ENCODE measurements at places on chromosomes 16 and 17.

- DNase-seq, result no peak
Measured at GRCh38 chr17:81060416-81060815, 25.5 kb downstream of the BAIAP2 start.

- DNase-seq, result no peak
Measured at GRCh38 chr16:11726008-11726407, 16.6 kb downstream of the TXNDC11 start.

GRCh38 chr17:68570526-68570925 is 30.6 kb downstream of the FAM20A start:
- no peak for DNase-seq

DNA sequence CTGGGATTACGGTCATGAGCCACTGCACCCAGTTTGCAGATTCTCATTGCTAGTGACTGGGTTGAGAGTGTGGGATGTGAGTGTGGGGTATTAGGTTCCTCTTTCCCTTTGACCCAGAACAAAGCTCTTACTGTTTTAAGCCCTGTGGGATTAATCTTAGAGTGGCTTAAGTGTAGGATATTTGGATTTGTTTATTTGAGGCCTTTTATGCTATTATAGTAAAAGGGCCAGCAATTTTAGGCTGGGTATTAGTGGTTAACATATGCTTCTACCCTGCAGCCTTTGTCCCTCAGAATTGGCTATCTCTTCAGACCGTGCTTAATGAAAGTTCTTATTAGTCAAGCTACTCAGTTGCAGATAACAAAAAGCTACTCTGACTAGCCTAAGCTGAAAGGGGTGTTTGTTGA is 3.2 kb downstream of the SGF29 start:
- no peak for DNase-seq

DNA sequence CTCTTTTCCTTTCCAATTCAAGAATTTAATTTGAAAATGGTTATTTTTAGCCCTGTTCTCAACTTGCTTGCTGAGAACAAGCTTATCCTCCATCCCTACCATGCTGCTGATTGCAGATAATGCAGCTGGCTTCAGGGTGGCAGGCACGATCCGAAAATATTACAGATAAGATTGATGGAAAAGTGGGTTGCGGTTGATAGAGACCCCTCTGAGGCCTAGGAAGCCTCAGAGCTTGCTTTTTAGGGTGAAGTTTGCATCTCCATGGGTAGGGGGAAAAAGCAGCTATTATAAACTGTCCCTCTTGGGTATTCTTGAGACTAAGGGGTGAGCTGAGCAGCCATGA is 116.5 kb upstream of the GOT2 start:
- no peak for DNase-seq

DNA sequence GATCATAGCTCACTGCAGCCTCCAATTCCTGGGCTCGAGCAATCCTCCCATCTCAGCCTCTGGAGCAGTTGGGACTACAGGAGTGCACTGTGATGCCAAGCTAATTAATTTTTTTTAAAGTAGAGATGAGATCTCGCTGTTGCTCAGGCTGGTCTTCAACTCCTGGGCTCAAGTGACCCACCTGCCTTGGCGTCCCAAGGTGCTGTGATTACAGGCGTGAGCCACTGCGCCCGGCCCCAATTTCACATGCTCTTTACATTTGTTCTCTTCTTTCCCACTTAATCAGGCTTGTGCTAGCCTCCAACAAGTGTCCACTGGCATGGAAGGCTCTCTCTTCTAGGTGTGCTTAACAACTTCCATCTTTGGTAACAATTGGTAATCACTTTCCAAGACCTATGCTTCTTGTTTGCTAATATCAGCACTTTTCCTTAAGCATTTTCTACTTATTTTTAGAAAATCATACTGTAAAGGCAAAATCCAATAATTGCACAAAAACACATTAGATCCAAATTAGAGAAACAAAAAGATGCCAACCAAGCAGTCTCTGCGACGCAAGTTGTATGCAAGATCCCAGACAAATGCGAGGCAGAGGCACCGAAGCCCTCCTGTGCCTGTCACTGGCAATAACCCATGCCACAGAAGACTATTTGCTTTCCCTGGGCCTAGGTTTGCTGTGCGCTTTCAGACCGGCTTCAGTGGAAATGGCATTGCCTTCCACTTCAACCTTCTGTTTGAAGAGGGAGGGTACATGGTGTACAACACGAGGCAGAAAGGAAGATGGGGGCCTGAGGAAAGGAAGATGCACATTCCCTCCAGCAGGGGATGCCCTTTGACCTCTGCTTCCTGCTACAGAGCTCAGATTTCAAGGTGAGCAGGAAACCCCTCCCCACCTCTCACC is 52.6 kb downstream of the NOS2 start:
- DNase-seq, result no peak

- no peak for DNase-seq
Measured at GRCh38 chr17:78658281-78658785, 81.1 kb upstream of the DNAH17 start.

DNA sequence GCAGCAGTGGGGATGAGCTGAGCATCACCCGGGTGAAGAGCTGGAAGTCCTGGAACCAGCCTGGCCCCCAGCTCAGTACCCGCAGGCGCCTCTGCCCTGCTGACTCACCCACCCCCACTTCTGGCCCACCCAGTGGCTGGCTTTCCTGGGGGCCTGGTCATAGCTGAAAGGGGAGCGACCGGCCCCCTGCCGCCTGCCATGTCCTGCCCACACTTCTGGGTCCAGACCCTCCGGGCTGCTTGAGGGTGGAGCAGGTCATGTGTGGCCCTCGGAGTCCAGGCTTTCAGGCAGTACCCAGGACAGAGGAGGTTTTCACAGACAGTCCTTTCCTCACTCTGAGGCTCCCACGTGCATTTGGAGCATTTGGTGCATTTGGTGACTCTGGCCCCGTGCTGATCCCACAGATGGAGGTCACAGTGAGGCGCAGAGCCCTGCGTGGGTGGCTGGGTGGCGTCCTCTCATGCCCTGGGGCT is 7.1 kb upstream of the PIEZO1 start:
- DNase-seq, result no peak

GRCh38 chr16:22216191-22216831 is 10.2 kb downstream of the EEF2K start:
- DNase-seq, result no peak

DNA sequence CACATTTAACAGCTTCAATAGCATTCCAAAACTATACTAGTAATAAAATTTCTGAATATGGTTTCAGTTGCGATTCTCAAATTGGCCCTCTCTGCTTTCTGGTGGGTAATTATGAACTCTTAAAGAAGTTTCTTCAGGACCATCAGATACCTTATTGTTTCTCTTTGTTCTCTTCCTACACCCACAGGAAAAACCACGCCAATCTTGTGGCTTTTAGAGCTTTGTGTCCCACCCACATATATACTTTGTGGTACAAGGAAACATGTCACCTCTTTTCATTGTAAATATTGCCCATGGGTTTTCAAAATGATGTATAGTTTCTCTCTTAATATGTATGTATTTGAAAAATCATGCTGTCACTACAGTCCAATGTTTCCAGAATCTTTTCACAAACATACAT is 12.1 kb downstream of the ABCA9 start:
- no peak for DNase-seq

DNA sequence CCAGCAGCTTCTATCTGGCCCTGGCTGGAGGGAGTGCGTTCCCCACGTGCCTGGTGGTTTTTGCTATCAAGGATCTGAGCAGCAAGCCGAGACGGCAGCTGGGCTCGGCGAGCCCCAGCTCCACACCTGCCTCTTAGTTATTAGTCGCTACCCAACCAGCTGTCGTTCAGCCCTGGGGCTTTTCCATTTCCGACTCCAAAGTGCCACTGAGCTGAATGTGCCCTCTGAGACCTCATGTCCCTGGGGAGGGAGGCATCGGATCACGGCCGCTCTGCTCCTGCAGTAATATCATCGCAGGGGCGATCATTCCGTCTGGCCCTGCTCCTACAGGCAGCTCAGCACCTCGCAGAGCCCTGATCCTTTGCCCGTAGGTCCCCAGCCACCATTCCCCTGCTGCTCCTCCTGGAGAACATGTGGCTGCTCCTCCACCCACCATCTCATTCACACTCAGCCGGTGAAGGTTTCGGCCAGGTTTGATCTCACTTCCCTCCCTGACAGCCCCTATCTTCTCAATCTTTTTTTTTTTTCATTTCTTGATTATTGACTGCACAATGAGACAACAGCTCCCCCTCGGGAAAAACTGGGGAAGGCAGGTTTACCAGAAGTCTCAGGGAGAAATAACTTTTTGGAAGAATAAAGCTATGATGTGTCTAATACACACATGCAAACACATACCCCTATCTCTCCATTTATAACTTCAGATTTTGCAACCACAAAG is 86.7 kb downstream of the ZFHX3 start:
- DNase-seq, result no peak
